Activated B cell treated with CpG ODN at 0.5 μM for 24 hours (primary cell): ENCODE measurements at places on chromosomes 12 and 14. TPM values are rescaled to one million over a fixed set of nuclear protein-coding genes. Genes with fewer than 3 reads are reported as not detected.

DNA sequence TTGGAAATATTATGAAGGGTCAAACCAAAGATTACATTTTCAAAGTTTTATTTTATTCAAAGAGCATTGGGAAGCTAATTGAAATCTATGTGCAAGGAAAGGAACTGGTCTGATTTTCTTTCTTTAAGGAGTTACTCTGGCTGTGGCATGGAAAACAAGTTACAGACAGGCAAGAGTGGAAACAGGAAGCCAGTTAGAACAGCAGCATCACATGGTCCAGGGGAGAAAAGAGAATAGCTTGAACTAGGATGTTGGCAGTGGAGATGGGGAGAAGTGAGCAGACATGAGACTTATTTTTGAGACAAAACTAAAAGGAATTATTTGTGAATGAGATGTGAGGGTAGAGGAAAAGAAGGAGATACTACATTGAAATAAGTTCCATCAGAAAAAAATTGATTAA lies 3.4 kb downstream of the OR11G2 start:
- no peak for DNase-seq

DNA sequence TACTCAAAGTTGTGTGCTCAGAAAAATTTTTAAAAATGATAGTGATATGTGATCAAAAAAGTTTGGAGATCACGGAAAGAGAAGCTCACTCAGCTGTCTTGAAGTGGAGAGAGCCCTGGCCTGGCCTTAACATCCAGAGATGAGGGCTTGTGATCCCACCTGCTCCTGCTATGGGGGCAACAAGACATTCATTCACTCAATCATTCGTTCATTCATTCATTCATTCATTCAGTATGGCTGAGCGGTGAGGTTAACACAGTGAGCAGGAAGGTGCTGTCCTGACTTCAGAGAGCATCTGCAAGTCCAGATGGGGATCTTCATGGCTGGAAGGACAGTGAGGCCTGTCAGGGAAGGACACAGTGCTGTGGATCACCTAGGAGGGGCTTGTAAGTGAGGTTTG lies 112.3 kb downstream of the SLC25A47 start:
- DNase-seq: no peak

DNA sequence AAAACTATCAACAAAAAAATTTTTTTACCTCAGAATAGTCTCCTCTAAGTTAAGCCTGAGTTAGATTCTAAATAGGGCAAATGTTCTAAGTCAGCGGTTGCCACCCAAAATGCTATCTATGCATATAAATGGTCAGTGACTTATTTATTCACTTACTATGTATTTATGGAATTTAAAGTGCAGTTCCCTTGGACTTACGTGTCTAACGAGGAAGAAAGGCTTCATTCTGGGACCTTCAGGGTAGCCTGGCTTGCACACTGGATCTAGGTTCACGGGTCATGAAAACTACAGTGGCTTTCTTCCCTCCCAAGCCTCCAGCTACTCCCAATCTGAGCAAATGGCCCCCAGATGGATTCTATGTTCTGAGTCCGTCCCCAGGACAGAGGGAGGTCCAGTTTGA lies 77.1 kb downstream of the ARF6 start:
- DNase-seq: no peak

DNA sequence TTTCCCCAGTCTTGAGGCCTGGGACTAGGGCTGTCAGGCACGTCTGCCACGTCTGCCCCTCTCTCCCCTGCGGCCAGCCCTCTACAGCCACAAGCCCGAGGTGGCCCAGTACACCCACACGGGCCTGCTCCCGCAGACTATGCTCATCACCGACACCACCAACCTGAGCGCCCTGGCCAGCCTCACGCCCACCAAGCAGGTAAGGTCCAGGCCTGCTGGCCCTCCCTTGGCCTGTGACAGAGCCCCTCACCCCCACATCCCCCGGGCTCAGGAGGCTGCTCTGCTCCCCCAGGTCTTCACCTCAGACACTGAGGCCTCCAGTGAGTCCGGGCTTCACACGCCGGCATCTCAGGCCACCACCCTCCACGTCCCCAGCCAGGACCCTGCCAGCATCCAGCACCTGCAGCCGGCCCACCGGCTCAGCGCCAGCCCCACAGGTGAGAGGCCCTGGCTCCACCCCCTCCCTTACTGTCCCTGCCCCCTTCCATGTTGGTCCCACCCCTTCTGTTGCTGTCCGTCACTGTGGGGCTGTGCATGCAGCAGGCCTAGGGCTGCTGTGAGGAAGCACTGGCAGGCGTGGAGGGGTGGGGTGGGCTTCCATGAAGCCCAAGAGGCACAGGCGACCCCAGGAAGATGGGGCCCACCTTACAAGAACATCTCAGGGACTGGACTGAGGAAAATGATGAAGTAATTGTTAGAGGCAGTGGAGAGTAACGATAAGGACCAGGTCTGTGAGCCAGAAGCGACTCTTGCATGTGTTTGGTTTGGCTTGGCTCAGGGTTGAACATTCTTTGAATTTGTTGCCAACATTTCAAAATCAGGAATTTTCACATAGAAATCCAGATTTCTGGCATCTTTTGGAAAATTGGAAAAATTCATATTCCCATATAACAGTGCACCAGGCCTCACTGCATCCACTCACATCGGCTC lies 16.8 kb downstream of the C12orf43 start:
- no peak for DNase-seq

INF2 gene
- 38.6 and 47.2 TPM in 2 replicates for total RNA-seq

KICS2 gene
- 16.5 and 16.8 TPM in 2 replicates for total RNA-seq

GRCh38 chr12:22285846-22286245 lies 48.7 kb downstream of the ST8SIA1 start:
- no peak for DNase-seq

GRCh38 chr12:9134981-9135628 lies 19.4 kb upstream of the A2M start:
- DNase-seq: no peak

DNA sequence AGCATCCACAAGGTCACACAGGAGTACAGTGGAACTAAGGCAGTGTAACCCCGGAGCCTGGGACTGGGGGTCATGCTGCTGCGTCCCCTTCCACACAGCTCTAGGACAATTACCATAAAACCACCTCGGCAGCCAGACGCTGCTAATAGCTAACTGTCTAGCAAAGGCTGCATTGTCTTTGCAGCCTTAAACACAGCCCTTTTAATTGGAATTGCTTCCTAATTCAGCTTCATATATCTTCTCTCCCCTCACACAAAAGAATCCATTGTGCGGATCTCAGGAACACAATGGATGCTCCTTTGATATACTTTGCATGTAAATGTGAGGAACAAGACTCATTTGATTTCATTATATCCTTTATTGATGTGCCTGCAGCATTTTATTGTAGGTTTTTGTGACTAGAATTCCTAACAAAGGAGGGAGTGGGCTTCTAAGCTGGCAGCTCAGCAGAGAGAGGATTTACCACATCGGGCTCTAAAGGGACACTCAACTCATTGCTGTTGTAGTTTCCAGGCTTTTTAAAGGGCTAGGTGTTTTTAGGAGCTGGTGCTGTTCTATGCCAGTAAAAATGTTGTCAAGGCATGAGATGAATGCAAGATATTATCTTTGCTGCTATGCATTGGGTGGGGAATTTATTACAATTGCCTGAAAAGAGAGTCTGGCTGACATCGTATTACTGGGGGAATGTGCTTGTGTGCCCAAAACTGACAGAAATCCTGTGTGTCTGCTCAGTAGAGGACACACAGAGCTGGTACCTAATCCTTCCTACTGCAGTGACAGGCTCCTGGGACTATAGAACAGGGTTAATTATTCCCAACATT lies 30.4 kb upstream of the DACT1 start:
- DNase-seq: no peak

DNA sequence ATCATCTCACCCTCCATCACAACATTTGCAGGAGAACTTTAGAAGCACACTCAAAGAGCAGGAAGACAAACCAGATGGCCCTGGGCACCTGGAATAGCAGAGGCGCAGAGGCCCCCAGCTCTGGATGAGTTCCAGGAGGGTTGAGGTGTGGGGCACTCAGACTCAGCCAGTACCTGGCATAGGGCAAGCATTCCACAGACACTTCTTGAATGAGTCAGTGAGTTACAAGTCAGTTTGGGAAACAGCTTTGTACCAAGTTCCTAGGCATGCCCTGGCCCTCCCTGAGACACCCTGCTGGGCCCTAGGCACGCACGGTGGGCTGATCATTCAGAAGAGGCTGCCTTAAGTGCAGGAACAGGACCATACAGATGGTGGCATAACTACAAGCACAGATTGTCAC lies 54.3 kb downstream of the MAP3K9 start:
- no peak for DNase-seq

GRCh38 chr14:89129570-89129969 lies 287.5 kb downstream of the FOXN3 start:
- no peak for DNase-seq

DNA sequence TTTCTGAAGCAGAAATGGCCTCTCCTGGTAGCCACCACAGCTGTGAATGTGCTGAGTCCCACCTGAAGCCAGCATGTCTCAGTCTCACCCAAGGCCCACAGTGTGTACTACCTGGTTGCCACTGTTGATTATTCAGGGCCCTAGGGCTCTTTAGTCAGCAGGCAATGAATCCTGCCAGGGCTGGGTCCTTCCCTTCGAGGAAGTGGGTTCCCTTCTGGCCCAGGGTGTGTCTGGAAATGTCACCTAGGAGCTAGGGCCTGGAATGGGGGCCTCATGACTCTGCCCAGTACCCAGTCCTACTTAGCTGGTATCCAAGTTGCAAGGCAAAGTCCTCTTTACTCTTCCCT lies 207.4 kb downstream of the SYNE2 start:
- no peak for DNase-seq

GRCh38 chr14:21825149-21825743 lies 151.6 kb upstream of the OR4E1 start:
- no peak for DNase-seq
